ENCODE measurements at places on chromosomes 13 and 19.

DNA sequence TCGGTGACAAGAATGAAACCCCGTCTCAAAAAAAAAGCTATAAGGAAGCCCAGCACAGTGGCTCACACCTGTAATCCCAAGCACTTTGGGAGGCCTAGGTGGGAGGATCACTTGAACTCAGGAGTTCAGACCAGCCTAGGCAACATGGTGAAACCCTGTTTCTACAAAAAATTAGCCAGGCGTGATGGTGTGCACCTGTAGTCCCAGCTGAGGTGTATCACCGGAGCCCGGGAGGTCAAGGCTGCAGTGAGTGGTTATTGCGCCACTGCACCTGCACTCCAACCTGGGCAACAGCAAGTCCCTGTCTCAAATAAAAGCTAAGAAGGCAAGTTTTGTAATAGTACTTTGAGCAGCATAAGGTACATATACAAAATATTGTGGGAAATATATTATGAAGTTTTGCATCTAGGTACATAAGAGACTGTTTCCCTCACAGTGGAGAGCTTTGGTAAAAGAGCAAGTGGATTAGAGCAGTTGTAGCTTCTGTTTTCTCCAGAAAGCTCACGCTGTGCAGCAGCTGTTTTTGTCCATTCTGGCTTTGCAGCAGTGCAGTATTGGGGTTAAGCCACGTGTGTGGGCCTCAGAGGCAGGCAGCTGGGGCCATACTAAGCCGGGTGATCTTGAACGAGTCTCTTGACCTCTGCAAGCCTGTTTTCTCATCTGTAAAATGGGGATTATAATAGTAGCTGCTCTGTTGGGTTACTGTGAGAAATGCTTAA, 35.4 kb downstream of the ARHGAP35 start:
- no peak for DNase-seq

- DNase-seq: no peak
These were observed 243.6 kb downstream of the NDFIP2 start for GRCh38 chr13:79724348-79725103.

- DNase-seq: no peak
These were observed 93.9 kb downstream of the COL4A2 start for GRCh38 chr13:110400786-110401533.

DNA sequence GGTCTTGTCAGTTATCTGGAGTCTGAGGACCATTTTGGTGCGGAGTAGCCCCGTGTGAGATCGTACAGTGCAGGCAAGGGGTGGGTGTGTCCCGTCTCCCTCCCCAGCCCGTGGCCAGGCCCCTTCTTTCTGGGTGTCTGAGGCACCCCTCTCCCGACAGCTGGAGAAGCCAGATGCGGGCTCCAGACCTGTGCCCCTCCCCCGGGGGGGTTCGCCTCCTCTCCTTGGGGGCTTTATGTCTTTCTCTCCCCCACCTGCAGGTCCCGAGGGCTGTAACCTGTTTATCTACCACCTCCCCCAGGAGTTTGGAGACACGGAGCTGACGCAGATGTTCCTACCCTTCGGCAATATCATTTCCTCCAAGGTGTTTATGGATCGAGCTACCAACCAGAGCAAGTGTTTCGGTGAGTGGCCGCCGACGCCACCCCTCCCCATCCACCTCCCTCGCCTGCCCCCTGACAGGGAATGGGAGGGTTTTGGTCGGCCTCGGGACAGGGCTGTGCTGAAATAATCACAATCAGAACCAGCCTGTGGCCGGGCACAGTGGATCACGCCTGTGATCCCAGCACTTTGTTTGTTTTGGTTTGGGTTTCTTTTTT, 65.6 kb downstream of the CELF5 start:
- DNase-seq: no peak

- peak; percentile 86 for DNase-seq
These were observed 5.2 kb upstream of the REXO1 start for GRCh38 chr19:1853295-1854038.

GRCh38 chr13:111922086-111922485, 144.9 kb upstream of the SOX1 start:
- DNase-seq: no peak

DNA sequence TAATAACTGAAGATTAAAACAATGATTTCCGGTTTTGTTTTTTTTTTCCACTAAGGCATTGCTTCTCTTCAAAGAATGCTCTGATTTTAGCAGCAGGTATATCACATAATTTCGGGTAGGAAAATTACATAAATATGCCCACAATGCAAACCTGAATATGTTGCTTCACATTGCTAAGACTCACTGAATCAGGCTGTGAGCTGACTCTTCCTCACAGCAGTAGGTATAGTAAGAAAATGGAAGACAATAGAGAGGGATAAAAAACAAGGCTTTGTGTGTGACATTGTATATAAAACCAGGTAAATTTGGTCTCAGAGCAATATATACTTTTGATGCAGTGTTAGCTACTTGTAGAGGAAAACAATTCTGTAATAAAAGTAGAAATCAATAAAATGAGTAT, 1355.0 kb downstream of the OLFM4 start:
- DNase-seq: no peak

DNA sequence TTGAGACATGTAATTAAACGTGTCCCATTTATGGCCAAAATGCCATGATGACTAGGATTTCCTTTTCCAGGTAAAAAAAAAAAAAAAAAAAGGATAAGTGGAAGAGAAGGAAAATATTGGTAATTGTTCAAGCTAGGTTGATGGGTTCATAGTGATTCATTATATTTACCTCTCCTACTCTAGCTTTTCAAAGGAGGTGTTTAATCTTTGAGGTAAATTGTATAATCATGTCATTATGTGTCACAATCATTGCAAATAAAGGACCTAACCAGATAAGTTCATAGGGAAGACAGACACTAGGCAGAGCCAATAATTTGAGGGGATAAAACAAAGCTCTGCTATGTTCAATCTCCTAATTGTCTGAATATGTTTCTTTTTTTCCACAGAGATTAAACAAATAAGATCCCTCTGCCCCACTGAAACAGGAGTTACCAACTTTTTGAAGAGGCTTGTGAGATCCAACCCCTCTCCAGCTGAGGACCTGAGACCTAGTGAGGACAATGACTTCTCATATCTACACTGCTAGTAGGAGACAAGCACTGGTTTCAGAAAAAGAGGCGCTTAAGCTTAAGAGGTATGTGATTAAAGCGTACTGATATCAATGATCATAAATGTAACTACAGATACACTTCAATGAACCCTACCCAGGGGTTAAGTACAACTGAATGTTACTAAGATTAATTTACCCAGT, 61.4 kb downstream of the USP12 start:
- DNase-seq: no peak

- no peak for DNase-seq
These were observed 32.6 kb downstream of the UBL3 start for GRCh38 chr13:29817604-29818378.

DNA sequence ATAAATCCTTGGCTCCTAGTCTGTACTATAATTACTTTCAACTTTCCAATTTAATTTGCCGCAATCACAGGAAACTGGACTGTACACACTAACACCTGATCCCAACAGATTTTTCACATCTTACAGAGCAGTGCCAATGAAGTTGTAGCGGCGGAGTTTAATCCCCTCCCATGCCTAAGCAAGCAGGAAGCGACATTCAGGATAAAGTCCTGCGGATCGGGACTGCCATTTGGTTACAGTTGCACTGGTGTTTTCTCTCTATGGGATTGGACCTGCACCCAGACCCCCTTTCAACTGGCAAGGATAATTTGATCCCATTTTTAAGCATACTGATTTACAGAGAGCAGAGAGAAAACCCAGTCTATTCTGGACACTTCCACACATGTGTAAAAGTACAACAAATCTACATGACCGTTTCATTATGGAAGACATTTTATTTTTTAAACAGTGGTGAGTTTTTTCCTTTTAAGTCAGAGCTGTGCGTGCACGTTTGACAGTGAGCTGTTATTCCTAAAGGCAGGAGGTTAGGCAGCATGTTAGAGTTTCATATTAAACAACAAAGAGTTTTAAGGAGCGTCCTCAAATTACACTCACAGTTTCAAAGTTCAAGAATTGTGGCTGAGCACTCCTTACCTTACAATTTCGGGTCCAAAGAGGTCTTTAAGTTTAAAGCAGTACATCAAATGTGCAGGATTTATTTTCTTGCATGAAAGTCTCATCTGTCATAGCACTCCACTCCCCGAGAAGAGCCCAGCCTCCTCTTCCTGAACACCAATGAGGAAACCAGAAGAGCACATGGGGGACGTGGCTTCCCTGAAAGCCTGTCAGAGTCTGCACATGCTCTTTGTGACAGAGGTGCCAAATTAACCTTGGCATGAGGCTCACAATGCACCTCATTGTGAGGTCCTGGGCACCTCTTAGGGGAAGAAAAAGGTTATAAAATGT, 141.6 kb upstream of the RFC3 start:
- DNase-seq: peak; percentile 40

GRCh38 chr19:47006496-47006895, 13.1 kb upstream of the NPAS1 start:
- DNase-seq: no peak

DNA sequence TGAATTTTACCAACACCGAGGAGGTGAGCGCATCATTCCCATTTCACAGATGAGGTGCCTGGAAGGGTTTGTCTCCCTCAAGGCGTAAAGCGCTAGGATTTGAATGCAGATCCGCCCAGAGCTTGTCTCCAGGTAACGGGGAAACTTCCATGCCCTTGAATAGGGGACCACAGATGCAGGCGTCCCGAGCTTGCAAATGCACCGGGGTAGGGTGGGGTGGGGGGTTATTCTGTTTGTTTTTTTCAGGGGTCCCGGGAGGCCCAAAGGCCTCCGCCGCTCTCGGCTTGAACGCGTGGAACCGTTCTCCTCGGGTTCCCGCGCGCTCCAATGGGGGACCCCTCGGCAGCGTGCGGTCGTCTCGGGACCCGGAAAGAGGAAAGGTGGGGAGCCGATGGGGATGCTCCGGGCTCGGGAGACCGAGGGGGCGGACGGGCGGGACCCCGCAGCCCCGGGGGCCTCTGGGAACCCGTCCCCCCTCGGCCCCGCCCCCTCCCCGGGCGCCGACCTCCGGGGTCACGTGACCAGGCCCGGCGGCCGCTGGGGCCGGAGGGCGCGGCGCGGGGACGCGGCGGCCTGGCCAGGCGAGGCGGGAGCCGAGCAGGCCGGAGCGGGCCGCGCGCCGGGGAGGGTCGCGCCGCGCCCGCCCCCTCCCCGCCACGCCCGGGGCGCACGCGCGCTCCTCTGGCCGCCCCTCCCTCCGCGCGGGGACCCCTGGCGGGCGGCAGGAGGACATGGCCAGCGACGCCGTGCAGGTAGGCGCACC, at the start of gene PKN1:
PKN1 (plus strand) TSS at position 516 of the 763 bp plus-strand sequence; CDS start at position 732, 216 bp downstream.
- DNase-seq: peak; percentile 69

DNA sequence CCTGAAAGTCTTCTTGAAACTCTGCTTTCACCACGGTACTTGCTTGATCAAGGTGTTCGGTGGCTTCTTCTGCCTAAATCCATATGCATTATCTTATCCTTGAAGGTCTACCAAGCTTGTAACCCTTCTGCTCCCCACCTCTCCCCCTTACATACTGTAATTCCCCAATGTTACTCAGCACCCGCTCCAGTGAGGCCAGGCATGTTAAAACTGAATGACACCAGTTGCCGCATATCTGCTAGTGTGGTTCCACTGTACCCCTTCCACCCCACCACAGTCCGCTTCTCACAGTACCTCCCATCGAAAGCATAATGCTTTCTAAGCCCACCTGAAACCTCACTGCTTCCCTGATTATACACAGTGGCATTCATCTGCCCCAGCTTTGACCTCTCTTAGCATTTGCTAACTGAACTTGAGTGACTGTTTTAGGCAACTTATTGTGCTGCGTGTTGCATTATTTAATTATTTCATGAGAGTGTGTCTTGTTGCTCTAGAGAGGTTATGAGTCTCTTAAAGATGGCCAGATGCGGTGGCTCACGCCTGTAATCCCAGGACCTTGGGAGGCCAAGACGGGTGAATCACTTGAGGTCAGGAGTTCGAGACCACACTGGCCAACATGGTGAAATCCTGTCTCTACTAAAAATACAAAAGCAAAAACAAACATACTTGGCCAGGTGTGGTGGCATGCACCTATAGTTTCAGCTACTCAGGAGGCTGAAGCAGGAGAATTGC, 87.6 kb upstream of the MBNL2 start:
- no peak for DNase-seq

- no peak for DNase-seq
These were observed 368.2 kb upstream of the SLITRK5 start for GRCh38 chr13:87302931-87303330.

DNA sequence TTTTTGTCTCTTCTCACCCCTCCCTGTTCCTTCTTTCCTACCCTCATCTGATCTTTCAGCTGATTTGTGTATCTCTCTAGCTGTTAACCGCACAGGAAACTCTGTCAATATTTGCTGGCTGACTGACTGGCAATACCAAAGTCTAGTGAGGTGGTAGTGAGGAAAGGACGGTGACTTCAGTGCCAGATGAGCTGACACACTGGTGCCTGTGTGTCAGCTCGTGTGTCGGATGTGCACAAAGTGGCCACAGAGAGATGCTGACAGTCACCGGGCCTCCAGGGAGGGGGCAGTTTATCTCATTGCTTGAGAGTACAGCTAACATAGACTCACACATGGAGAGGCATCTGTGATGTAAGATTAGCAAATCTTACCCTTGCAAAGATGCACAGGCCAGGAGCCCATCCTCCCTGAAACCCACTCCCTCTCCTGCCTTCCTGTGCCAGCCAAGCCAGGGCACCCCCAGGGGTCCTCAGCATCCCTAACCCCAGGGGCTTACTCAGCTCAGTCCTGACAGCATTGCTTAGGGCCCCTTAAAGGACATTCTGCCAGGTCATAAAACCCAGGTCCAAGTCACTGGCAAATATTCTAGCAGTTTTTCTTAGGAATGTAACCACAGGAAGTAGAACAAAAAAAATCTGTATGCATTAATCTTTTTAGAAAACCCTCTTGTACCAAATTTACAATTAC, 80.2 kb downstream of the SHISA2 start:
- DNase-seq: no peak

GRCh38 chr13:40096357-40096901, 441.0 kb downstream of the COG6 start:
- DNase-seq: no peak

- no peak for DNase-seq
These were observed 815.6 kb downstream of the UQCRFS1 start for GRCh38 chr19:28397306-28397705.

DNA sequence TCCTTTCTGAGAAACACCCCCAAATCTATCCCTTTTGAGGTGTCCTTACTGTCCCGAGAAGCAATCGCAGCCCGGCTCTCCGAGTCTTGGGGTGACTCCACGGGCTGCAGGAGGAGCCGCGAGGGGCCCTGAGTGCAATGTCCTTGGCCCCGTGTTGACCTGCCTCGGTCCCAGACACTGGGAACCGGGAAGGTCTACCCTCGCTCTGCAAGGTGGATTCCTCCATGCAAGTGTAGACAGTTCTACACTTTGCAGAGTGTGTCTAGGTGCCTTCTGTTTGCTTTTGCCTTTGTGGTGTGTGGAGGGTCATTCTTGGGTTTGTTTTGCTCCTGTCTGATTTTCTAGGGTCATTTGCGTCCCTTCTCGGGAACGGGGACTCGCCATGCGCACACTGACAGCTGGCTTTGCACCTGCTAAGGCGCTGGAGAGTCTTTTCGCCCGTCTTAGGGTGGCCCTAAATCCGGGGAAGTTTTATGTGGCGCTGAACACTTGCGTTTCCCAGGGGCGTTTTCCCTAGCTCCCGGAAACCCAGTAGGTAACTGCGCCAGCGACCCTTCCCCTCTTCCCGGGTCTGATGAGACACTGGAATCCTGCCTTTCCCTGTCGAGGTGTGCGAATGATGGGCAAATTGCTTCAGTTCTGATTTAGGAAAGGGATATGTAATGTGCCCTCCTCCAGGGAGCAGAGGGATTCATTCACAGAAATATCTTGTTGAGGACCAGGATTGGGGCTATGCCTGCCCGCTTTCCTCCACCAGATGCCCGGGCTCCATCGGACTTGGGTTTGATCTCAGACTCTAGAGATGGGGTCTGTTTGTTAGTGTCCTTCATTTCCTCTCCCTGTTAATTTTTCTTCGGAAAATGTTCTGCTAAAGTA, 755 bp downstream of the SERTM1 start:
- DNase-seq: no peak
